ENCODE measurements at places on chromosomes 11 and 22.
A peak's percentile ranks its signal among the peaks of the same experiment; 100 is the strongest.

DNA sequence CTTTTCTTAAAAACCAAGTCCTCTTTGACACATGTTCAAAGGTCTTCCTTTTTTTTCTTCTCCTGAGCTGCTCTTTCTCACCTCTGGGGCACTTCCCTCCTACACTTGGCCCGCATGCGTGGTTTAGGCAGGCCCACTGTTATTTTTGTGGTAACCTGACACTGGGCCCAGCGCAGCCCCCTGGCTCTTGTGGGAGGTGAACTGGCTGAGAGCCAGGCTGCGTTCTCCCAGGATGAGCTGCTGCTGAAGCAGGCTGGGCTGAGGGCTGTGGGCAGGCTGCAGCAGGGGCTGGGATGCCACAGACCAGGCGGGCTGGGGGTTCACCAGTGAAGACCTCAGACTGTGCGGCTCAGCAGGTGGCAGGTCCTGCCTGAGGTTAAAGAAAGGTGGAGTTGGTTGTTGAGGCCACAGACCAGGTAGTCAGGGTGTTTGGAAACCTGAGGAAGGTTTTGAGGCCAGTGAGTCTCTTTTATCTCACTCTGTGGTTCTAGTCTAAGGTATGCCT lies 72.4 kb downstream of the TEAD1 start:
- DNase-seq = peak; percentile 40

DNA sequence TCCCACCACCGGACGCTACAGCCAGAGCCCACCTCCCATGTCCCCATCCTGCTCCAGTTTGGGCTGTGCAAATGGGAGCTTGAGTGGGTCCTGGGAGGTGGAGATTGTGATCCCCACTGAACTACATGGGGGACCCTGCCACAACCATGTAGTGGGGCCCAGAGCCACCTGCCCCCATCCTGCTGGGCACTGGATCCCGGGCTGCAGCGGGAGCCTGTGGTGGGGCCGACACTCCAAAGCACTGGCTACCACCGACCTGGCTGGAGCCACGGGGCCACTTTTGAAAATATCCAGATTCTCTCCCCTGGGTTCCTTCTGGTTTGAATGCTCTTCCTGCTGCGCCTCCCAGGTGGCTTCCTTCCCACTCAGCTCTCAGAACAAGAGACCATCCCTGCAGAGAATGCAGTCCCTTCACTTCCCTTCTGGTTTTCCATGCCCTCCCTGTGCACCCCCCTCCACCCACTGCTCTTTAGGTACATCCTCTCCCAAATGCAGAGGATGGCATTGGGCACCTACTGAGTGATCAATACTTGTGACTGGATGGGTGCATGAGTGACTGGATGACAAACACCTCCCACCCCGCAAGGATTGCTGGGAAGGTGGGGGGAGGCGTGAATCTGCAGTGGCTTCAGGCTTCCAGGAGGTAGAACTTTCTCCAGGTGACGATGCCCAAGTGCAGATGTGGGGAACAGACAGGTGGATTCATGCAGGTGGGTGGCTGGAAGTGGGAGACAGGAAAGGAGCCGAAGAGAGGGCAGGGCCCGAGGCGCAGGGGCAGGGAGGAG lies 846 bp upstream of the UNC93B1 start:
- DNase-seq = no peak

- peak; percentile 83 for DNase-seq
Observed at GRCh38 chr11:12157241-12157661, 46.9 kb downstream of the MICAL2 start.

DNA sequence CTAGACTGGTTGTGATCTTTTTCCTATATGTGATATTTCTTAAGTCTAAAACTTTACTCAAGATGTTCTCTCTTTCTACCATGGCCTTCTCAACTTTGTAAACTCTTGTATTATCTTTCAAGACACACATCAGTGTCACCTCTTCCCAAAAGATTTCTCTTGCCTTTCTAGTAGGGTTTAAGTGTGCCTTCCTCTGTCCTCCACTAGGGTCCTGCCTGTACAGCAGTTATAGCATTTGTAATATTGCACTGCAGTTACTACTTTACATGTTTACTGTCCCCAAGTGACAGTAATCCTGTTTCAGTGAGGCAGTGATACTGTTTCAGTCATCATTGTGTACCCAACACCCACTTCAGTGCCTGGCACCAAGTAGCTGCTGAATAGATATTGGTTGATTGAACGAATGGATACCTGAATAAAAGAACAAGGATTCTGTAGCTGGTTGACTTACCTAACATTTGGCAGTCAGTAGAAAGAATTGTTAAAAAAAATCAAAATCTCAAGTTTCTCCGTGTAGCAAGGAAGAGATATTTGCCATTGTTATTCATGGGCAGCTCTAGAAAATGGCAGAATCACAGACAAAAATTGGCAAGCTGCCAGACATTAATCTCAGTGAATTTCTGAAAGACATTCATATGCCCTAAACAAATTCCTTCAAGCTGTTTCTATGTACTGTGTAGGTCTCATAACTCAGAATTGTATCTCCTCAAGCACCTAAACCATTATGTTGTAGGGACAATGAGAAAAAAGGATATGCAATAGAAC lies 79.4 kb downstream of the RBMXL2 start:
- DNase-seq = no peak

DNA sequence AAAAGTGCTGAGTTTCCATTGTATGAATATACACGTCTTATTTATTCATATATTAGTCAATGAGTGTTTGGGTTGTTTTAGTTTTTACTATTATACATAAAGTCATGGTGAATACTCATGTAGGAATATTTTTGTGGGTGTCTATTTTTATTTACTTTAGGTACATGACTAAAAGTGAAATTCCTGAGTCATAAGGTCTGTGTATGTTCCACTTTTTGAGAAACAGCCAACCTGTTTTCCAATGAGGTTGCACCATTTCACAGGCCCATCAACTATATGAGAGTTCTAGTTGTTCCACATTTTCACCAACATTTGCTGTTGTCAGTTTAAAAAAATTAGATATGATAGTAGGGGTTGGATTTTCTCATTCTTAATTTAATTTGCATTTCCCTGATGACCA lies 6.6 kb upstream of the OR6X1 start:
- no peak for DNase-seq
